ENCODE measurements at places on chromosomes 1 and 21.
A peak's percentile ranks its signal among the peaks of the same experiment; 100 is the strongest.

- DNase-seq, result no peak
These were observed 13.9 kb downstream of the SORT1 start for GRCh38 chr1:109383854-109384253.

DNA sequence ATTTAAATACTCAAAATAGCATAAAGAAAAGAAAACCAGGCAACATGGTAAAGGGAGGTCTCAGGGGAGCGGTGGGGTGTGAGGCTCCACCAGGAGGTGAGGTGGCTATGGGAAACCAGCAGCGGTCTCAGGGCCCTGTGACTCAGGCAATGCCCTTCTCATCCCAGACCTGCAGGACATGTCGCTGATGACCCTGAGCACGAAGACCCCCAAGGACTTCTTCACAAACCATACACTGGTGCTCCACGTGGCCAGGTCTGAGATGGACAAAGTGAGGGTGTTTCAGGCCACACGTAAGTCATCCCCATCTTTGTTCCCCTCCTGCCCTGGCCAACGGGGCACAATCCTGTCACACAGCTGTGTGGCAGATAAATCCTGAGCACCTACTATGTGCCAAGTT lies 31.5 kb downstream of the PADI4 start:
- DNase-seq, result no peak

DNA sequence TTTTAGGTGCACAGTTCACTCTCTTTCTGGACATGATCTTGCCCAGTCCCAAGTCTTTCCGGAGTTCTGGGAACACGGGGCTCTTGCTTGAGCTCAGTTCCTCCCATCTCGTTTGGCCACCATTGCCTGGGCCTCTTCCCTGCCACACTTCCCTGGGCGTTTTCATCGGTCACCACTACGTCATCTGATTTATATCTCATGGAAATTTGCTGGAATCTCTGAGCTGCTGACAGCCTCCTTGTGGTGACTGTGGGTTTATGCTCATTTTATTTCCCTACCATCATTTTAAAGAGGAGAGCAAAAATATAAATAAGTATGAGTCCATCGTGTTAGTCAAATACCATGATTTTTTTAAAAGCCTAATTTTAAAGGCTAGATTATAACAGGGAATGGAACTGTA lies 449.1 kb upstream of the KAZN start:
- no peak for DNase-seq

DNA sequence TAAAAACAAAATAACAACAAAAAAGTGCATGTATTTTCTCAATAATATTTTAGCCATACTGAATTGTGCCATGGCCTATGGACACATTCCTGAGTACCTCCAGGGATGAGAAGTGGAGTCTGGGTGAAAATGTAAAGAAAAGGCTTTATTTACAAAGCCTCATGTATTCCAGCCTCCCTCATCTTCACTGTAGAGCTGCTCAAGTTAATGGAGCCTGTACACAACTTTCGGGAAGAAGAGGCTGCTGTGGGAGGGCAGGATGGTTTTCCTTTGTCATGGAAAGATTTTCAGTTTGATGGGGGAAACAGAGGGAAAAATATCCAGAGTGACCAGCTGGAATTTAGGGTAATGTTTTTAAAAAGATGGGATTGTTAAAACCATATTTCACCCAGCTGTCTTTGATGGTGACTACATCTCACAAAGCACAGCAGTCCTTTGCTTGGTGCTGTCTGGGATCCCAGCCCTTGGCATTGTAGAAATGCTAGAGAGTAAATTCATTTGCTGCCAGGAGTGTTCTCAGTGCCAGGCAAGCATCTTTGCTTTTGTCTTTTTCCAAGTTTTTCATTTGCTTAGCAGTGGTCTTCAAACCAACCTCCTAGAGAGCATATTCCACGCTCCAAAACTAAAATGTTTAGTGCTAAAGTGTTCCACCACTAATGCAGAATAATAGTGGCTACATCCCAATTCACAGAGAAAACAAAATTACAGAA lies 54.9 kb downstream of the DPT start:
- no peak for DNase-seq

- DNase-seq, result no peak
These were observed 88.3 kb upstream of the NGF start for GRCh38 chr1:115426231-115426771.

- no peak for DNase-seq
These were observed 15.1 kb upstream of the DUSP10 start for GRCh38 chr1:221756830-221757551.

DNA sequence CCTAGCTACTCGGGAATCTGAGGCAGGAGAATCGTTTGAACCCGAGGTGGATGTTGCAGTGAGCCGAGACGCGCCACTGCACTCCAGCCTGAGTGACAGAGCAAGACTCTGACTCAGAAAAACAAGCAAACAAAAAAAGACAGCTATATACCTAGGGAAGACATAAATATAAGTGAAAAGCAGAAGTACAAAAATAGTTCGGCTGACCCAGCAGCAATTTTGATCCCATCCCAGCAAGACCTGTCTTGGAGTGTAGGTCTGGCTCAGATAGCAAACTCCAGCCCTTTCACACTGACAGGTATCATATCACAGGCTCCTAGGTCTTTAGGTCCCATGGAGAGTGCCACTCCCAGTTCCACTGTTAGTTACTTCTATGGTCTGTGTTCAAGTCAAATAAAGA lies 14.6 kb downstream of the MTX1 start:
- no peak for DNase-seq

GRCh38 chr21:45607909-45608295 lies 35.6 kb upstream of the PCBP3 start:
- no peak for DNase-seq

- DNase-seq, result no peak
These were observed 7.5 kb downstream of the COL9A2 start for GRCh38 chr1:40309374-40310128.

DNA sequence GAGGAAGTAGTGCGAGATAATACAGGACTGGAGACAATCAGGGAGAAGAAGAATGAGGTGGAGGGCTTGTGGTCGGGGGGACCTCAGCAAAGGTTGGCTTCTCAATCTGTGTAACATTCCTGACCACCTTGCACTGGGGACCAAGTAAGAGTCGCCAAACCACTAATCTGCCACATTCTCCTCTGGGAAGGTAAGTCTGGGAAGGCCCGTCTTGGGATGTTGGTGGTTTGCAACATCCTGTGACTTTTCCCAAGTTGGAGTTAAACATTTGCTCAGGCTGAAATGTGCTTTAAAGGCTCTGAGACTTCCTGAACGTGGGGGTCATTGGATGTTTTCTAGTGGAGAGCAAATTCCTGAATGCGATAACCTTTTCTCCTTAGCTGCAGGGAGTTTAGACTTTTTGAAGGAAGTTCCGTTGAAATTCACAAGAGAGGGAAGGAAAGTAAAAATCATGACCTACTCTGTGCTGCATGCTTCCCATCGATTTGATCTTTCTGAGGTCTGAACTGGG lies 325.9 kb downstream of the RPS6KC1 start:
- DNase-seq, result no peak

- DNase-seq, result no peak
These were observed 111.6 kb downstream of the RIPK4 start for GRCh38 chr21:41655259-41655658.

DNA sequence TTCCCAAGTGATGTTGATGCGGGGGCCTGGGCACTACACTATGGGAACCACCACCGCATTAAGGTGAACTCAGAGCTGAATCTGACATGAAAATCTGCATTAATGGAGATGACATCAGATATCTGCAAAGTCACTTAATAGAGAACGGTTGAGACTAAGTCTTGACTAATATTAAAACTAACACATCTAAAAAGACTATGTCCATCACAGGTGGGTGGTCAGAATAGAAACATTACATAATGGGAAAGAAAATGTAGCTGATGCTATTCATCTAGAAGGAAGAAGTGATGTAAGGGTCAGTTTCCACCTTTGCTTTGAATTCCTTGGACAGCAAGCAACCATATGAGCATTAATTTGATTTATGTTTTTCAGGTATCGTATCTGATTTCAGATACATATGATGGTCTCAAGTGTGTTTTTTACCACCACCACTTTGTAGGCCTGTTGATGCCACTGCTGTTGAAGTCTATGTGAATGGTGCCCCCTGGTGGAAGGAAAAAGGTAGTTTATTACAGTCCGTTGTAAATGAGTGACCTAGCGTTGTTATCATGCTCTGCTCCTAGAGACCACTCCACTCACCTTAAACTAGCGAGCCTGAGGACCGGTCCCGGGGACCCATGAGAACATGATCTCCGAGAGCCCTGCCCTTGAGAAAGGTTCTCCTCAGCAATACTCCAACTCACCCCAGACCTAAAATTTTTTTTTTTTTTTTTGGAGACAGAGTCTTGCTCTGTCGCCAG lies 73.5 kb downstream of the BACH1 start:
- DNase-seq, result peak; percentile 72

DNA sequence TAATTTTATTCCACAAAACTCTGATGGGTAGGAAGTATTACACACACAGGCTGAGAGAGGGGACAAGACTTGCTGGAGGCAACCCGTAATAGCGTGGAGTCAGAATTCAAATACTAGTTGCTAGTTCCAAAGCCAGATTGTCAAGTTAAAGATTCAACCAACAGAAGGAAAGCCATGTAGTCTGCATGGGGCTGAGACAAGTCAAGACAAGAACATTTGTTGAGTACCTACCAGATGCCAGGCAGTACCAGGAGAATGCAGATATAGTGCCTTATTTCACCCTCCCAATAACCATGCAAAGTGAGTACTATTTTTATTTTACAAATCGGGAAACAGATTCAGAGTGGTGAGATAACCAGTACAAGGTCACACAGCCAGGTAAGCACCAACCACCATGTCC lies 110.4 kb upstream of the SPATA6 start:
- no peak for DNase-seq

- DNase-seq, result no peak
These were observed 20.4 kb downstream of the PRPF38A start for GRCh38 chr1:52424813-52425212.

DNA sequence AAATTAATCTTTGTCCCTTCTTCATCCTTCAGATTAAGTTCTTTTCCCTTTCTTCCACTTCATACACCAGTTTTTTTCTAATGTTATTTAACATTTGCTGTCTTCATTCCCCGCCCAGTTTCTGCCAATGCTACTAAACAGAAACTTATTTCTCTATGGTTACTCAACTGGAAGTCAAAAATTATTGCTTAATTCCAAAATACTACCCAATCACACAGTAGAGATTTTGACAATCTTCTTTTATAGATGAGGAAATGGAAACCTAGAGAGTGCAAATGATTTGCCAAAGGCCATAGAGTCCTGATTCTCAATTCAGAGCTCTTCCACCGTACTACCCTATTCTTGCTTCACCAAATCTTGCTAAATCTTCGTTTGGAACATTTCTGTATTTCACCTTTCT lies 58.1 kb upstream of the SH3GLB1 start:
- DNase-seq, result no peak

- DNase-seq, result no peak
These were observed 94.6 kb upstream of the ARHGEF16 start for GRCh38 chr1:3359756-3360440.

GRCh38 chr1:1432951-1433803 lies 2.3 kb upstream of the VWA1 start:
- DNase-seq, result peak; percentile 82
